Activated B cell treated with CpG ODN at 0.5 μM for 24 hours (primary cell): ENCODE measurements at places on chromosomes 13 and 19. TPM values are rescaled to one million over a fixed set of nuclear protein-coding genes. Genes with fewer than 3 reads are reported as not detected.

Gene SIGLEC14
- 10.5 and 12.8 TPM in 2 replicates for total RNA-seq

- no peaks in the 10 kb centered on the region for H3K4me1 ChIP-seq
- H3K36me3 ChIP-seq: peaks cover 33% of the 10 kb centered on the region
- no peak overlapping the region for H3K27ac ChIP-seq
- H3K4me3 ChIP-seq: no peak overlapping the region
- H3K27me3 ChIP-seq: no peaks in the 10 kb centered on the region
These were observed 92.8 kb upstream of the RAP2A start for GRCh38 chr13:97341135-97341534.

DNA sequence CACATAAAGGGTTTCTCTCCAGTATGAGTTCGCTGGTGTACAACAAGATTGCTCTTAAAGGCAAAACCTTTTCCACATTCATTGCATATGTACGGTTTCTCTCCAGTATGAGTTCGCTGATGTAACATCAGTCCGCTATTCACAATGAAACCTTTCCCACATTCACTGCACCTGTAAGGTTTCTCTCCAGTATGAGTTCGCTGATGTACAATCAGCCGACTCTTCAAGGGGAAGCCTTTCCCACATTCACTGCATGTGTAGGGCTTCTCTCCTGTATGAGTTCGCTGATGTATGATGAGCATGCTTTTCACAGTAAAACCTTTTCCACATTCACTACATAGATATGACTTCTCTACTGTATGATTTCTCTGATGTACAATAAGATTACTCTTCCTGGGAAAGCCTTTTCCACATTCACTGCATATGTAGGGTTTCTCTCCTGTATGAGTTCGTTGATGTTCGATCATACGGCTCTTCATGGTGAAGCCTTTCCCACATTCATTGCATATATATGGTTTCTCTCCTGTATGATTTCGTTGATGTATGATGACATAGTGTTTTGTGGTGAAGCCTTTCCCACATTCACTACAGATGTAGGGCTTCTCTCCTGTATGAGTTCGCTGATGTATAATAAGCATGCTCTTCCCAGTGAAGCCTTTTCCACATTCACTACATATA lies 6.0 kb upstream of the ZNF614 start:
- no peak overlapping the region for H3K27ac ChIP-seq
- no peaks in the 10 kb centered on the region for H3K4me1 ChIP-seq
- DNase-seq: no peak
- H3K4me3 ChIP-seq: no peak overlapping the region
- no peaks in the 10 kb centered on the region for H3K27me3 ChIP-seq
- H3K36me3 ChIP-seq: peaks cover 72% of the 10 kb centered on the region

- no peaks in the 10 kb centered on the region for H3K36me3 ChIP-seq
- H3K4me3 ChIP-seq: no peak overlapping the region
- H3K27ac ChIP-seq: no peak overlapping the region
- DNase-seq: no peak
- no peaks in the 10 kb centered on the region for H3K27me3 ChIP-seq
These were observed 1167.6 kb upstream of the ATXN8OS start for GRCh38 chr13:68940049-68940448.

DNA sequence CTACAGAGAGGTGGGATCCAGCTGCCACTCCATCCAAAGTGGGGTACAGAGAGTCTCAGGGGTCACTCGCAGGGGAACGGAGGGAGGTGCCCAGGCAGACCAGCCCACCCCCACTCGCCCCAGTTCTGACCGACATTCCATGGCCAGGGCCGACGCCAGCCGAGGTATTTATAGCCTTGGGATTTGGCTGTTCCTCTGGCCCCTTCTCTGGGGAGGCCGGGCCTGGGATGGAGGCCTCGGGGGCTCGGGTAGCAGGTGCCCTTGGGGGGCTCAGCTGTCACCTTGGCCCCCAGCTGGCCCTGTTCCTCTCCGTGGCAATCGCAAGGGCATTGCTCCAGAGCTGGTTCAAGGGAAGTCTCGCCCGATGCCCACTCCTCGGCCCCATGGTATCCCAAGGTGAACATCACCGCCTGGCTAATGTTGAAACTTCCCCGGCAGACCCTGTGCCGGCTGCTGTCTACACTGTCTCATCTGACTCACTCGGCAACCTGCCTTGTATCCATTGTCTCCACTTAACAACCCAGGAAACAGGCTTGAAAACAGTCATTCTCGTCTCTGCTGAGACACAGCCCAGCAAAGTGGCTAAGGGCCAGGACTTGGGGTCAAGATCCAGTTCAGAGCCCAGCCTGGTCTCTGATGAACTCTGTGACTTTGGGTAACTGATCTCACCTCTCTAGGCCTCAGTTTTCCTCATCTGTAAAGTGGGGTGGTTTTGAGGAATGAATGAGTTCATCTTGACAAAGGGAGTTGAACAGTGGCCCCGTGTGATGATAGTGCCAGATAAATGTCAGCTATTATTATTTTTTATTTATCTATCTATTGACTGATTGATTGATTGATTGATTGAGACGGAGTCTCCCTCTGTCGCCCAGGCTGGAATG lies 9.7 kb downstream of the PRKACA start:
- no peaks in the 10 kb centered on the region for H3K27me3 ChIP-seq
- H3K27ac ChIP-seq: no peak overlapping the region
- DNase-seq: no peak
- no peaks in the 10 kb centered on the region for H3K4me1 ChIP-seq
- H3K4me3 ChIP-seq: no peak overlapping the region
